ENCODE measurements at places on chromosomes 4 and X. TPM values are rescaled to one million over a fixed set of nuclear protein-coding genes. Genes with fewer than 3 reads are reported as not detected.

DNA sequence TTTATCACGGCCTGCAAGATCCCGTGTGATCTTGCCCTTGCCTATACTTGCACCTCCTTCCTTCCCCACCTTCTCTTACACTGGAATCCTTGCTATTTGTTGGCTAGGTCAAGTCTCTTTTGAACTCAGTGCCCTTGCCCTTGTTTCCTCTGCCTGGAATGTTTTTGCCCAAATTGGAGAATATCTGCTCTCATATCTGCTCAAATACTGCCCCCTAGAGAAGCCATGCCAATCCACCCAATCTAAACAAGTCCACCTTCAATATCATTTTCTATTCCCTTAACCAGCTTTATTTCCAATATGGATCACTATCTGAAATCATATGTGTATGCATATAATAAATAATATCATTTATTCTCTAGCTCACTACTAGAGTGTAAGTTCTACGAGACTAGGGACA lies 1044.2 kb upstream of the FTHL17 start:
- DNase-seq = no peak

- DNase-seq = no peak
Observed at GRCh38 chrX:23435108-23435507, 100.5 kb downstream of the PTCHD1 start.

DNA sequence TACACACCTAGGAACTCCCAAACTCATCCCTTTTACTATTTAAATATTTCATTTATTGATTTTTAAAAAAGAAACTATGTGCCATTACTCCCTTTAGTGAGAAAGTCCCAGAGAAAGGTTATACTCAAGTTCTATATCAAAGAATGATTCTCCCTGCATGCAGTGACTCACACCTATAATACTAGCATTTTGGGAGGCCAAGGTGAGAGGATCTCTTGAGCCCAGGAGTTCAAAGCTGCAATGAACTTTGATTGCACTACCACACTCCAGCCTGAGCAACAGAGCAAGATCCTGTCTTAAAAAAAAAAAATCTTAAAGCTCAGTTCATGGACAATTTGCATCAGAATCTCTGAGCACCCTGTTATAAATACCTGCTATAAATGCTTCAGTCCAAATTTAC lies 9.2 kb upstream of the RBPJ start:
- no peak for DNase-seq

- no peak for DNase-seq
Observed at GRCh38 chr4:123977641-123978081, 581.1 kb downstream of the SPRY1 start.

DNA sequence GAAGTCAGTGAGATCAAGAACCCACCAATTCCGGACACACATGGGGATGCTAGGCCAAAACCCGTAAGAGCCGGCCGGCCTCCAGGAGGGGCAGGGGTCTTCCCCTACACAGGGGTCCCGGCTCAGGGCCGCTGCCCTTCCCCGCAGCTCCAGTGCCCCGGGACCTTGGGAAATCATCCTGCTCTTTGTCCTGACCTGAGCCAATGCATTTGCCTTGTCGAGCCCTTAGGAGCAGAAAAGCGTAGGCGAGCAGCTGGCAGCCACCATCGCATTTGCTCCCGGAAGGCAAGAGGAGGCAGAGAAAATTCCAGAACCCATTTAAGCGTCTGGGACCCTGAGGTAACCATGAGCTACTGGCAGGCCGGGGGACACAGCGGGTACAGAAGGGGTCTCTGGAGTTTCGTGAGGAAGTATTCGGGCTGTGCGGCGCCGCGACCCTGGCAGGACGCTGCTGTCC lies 7.4 kb upstream of the TNIP2 start:
- DNase-seq = no peak

Gene GABRA4
- total RNA-seq = not detected

Gene ATP2B3
- not detected for total RNA-seq

DNA sequence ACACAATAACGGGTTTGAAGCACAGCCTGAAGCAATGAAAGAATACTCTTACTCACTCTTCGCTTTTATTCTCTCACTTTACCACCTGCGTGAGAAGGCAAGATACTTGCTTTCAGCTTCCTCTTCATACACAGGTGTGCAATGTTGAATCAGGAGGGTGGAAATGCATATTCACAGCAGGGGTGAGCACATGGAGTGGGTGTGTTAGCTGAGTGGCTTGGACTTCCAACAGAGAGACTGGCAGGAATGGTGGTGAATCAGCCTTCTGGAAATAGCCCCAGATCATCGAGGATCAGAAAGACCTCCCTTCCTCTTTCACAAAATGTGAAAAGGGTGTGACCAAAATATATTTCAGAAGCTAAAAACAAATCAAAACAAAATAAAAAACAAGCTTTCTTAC lies 521.2 kb downstream of the STIM2 start:
- no peak for DNase-seq

- DNase-seq = no peak
Observed at GRCh38 chr4:8276358-8277240, 7.0 kb downstream of the HTRA3 start.

DNA sequence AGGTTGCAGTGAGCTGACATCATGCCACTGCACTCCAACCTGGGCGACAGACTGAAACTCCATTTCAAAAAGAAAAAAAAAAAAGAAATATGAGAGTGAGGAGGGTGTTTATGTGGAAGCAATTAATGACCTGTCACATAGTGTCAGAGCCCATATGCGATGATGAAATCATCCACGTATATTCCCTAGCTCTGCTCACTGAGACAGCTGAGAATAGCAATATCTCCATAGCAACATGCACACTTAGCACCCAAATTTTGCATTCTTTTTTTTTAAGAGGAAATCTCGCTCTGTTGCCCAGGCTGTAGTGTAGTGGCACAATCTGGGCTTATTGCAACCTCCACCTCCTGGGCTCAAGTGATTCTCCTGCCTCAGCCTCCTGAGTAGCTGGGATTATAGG lies 31.5 kb upstream of the OPHN1 start:
- DNase-seq = no peak

Gene ETDA
- total RNA-seq = not detected

- DNase-seq = no peak
Observed at GRCh38 chr4:184413261-184414046, 60.9 kb downstream of the IRF2 start.

Gene MAGEA1
- total RNA-seq = not detected

- DNase-seq = no peak
Observed at GRCh38 chrX:73366696-73367095, 80.2 kb upstream of the CDX4 start.

Gene VCX3B
- not detected for total RNA-seq

Gene ZBTB49
- 2.5 TPM for total RNA-seq

Gene TRAPPC11
- 50.2 TPM for total RNA-seq
